ENCODE measurements at places on chromosomes 5 and 9.

- peaks cover 15% of the 10 kb centered on the region for H3K27me3 ChIP-seq
- H3K36me3 ChIP-seq, result no peaks in the 10 kb centered on the region
- H3K4me1 ChIP-seq, result peaks cover 5% of the 10 kb centered on the region
- H3K4me3 ChIP-seq, result peak overlapping the region; percentile 72
These were observed 880.9 kb upstream of the SEMA6A start for GRCh38 chr5:117455236-117456233.

GRCh38 chr9:116096046-116096445 is 57.5 kb upstream of the PAPPA start:
- no peak overlapping the region for H3K4me3 ChIP-seq
- H3K4me1 ChIP-seq, result no peaks in the 10 kb centered on the region
- no peak overlapping the region for H3K27ac ChIP-seq
- no peaks in the 10 kb centered on the region for H3K36me3 ChIP-seq
- no peak for DNase-seq

- peaks cover 65% of the 10 kb centered on the region for H3K4me1 ChIP-seq
- H3K27me3 ChIP-seq, result no peaks in the 10 kb centered on the region
- peak; percentile 14 for DNase-seq
- peak overlapping the region; percentile 97 for H3K27ac ChIP-seq
- H3K36me3 ChIP-seq, result peaks cover 5% of the 10 kb centered on the region
These were observed 44.8 kb downstream of the PARP8 start for GRCh38 chr5:50711280-50711679.

DNA sequence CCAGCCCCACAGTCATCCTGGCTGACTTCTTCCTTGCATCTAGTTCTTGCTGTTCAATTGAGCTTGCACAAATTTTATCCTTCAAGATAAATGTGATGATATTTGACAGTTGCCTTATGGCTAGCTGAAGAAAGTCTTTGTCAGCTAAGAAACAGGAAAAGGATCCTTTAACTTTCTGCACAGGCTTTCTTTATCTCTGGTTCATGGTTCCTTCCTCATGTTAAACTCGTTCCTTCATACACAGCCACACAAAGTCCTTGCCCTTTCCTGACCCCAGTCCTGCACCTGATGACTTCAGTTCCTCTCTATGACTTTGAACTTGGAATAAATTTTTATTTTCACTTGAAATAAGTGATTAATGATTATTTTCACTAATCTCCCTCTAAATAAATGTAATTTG is 132.5 kb upstream of the PRSS3 start:
- no peak overlapping the region for H3K4me3 ChIP-seq
- peaks cover 25% of the 10 kb centered on the region for H3K27me3 ChIP-seq
- H3K4me1 ChIP-seq, result no peaks in the 10 kb centered on the region
- no peak overlapping the region for H3K27ac ChIP-seq

- DNase-seq, result no peak
- no peaks in the 10 kb centered on the region for H3K27me3 ChIP-seq
- no peak overlapping the region for H3K4me3 ChIP-seq
- no peak overlapping the region for H3K27ac ChIP-seq
- H3K36me3 ChIP-seq, result no peaks in the 10 kb centered on the region
- peaks cover 7% of the 10 kb centered on the region for H3K4me1 ChIP-seq
These were observed 126.9 kb upstream of the ANKRD55 start for GRCh38 chr5:56359809-56360685.

DNA sequence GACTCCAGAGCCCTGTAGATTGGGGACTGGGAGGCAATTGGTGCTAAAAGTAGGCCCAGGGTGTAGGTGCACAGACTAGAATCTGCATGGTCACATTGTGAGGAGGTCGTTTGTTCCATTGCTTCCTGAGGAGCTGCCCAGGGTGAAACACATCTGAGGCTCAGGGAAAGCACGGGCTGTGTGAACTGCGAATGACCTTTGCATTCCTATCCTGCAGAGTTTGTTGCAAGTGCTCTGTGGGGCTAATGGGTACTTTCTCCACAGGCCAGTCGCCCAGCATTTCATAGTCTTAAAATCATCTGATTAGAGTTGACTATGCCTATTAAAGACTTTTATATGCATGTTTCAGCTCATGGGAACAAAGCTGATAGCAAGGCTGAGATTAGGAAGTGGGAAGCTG is 14.4 kb upstream of the SLC46A2 start:
- no peaks in the 10 kb centered on the region for H3K36me3 ChIP-seq
- H3K27me3 ChIP-seq, result peaks cover 46% of the 10 kb centered on the region
- DNase-seq, result no peak
- H3K27ac ChIP-seq, result no peak overlapping the region
- H3K4me1 ChIP-seq, result peaks cover 4% of the 10 kb centered on the region

DNA sequence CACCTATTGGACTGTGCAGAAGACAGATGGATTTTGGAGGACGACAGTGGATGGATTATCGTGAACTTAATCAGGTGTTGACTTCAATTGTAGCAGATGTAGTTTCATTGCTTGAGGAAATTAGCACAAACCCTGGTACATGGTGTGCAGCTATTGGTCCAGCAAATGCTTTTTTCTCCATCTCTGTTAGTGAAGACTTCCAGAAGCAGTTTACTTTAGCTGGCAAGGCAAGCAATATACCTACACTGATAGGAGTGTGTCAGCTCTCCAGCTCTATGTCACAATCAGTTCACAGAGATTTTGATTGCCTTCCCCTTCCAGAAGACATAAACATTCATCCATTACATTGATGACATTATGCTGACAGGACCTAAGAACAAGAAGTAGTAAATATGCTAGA is 35.7 kb upstream of the ROR2 start:
- no peak overlapping the region for H3K4me3 ChIP-seq
- H3K36me3 ChIP-seq, result no peaks in the 10 kb centered on the region
- no peak overlapping the region for H3K27ac ChIP-seq
- H3K27me3 ChIP-seq, result peaks cover 11% of the 10 kb centered on the region

DNA sequence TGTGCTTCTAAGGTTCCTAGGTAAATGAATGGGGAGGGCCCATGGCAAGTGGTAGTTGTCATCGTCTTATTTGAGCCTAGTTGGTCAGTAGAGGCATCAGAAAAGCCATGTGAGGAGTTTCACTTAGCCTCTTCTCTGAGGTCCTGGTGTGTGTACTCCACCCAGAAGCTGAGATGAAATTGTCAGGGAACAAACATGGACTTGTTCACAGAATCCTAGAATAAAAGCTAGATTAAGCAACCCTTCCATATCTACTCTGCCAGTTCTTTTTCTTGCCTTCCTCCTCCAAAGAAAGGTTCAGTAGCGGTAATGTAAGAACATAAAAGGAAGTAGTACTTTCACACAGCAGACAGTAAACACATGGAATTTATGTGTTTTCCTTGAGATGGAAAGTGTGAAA is 70.4 kb downstream of the ARHGAP26 start:
- no peaks in the 10 kb centered on the region for H3K27me3 ChIP-seq
- H3K27ac ChIP-seq, result no peak overlapping the region
- H3K4me1 ChIP-seq, result peaks cover 9% of the 10 kb centered on the region
- no peak overlapping the region for H3K4me3 ChIP-seq
- H3K36me3 ChIP-seq, result no peaks in the 10 kb centered on the region

- peaks cover 7% of the 10 kb centered on the region for H3K4me1 ChIP-seq
- H3K27me3 ChIP-seq, result peaks cover 5% of the 10 kb centered on the region
- no peak overlapping the region for H3K27ac ChIP-seq
- no peak for DNase-seq
- no peaks in the 10 kb centered on the region for H3K36me3 ChIP-seq
These were observed 23.4 kb downstream of the CETN3 start for GRCh38 chr5:90386099-90386710.

DNA sequence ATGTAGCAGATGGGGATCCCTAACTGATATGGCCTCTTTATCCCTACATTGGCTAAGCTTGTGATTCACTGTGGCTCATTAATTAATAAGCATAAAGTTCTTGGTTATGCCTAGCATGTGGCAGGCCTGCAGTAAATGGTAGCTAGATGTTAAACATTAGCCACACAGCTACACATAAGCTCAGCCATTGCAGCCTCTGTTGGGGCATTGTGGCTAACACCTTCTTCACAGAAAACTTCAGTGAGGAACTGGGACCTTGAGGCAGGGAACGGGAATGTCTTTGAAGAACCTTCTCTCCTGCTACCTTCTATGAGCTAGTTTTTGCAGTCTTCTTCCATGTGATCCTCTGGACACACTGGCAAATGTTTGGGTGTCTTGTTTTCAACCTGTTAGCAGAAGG is 338.2 kb downstream of the NTRK2 start:
- H3K4me1 ChIP-seq, result no peaks in the 10 kb centered on the region
- no peak for DNase-seq
- H3K36me3 ChIP-seq, result no peaks in the 10 kb centered on the region
- H3K4me3 ChIP-seq, result no peak overlapping the region
- H3K27ac ChIP-seq, result no peak overlapping the region

DNA sequence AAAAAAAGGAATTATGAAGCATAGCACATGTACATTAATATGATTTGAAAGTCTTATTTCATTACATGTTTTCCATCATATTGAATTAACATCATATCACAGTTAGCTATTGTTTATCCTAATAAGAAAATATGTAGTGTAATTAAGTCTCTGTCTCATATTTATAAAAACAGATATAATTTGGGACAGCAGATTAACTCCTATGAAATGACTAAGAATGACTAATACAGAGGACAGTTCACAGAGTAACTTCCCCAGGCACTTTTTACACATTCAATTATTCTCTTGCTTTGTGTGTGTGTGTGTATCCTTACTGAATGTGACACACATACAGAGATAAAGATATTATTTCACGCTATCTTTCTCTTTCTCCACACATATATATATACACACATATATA is 2400.9 kb upstream of the C9orf72 start:
- H3K27me3 ChIP-seq, result no peaks in the 10 kb centered on the region
- H3K4me1 ChIP-seq, result no peaks in the 10 kb centered on the region
- DNase-seq, result no peak
- H3K27ac ChIP-seq, result no peak overlapping the region

- no peak overlapping the region for H3K4me3 ChIP-seq
- H3K27ac ChIP-seq, result no peak overlapping the region
- H3K36me3 ChIP-seq, result no peaks in the 10 kb centered on the region
- no peak for DNase-seq
- peaks cover 7% of the 10 kb centered on the region for H3K4me1 ChIP-seq
- H3K27me3 ChIP-seq, result peaks cover 16% of the 10 kb centered on the region
These were observed 14.2 kb upstream of the CAST start for GRCh38 chr5:96648023-96648422.

DNA sequence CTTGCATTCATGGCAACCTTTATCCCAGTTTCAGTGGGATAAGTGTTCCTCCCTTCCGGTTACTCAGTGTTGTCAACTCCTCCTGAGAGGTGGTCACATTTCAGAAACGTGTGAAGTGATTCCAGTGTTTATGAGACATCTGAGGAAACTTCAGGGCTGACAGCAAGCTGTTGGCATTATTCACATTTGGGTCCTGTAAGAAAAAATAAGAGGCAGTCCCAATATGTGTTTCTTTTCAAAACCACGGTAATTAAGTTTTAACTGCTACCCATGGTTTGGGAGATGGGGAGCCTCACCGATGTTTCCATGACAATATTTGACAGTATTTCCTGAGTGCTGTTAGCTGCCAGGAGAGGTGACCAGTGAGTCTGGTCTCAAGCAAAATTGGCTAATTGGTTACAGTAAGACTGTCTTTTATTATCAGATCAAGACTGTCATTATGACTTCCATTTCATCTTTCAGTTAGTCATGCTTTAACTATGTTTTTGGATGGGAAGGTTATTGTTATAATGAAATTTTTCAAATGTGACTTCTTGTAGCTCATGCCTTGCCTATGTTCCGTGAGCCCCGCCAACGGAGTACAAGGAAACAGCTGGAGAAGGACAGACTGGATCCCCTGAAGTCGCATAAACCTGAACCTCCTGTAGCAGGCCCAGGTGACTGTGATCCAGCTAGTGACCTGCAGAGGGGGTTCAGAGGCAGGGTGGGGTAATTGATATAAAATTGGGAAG is 115.3 kb downstream of the GDNF start:
- no peak overlapping the region for H3K27ac ChIP-seq
- DNase-seq, result no peak
- H3K4me1 ChIP-seq, result peaks cover 23% of the 10 kb centered on the region
- no peak overlapping the region for H3K4me3 ChIP-seq
- peaks cover 16% of the 10 kb centered on the region for H3K36me3 ChIP-seq
- no peaks in the 10 kb centered on the region for H3K27me3 ChIP-seq

- no peaks in the 10 kb centered on the region for H3K27me3 ChIP-seq
- no peak for DNase-seq
- no peak overlapping the region for H3K4me3 ChIP-seq
- peaks cover 20% of the 10 kb centered on the region for H3K36me3 ChIP-seq
- peaks cover 4% of the 10 kb centered on the region for H3K4me1 ChIP-seq
These were observed 107.6 kb downstream of the PLPP1 start for GRCh38 chr5:55427157-55427556.

DNA sequence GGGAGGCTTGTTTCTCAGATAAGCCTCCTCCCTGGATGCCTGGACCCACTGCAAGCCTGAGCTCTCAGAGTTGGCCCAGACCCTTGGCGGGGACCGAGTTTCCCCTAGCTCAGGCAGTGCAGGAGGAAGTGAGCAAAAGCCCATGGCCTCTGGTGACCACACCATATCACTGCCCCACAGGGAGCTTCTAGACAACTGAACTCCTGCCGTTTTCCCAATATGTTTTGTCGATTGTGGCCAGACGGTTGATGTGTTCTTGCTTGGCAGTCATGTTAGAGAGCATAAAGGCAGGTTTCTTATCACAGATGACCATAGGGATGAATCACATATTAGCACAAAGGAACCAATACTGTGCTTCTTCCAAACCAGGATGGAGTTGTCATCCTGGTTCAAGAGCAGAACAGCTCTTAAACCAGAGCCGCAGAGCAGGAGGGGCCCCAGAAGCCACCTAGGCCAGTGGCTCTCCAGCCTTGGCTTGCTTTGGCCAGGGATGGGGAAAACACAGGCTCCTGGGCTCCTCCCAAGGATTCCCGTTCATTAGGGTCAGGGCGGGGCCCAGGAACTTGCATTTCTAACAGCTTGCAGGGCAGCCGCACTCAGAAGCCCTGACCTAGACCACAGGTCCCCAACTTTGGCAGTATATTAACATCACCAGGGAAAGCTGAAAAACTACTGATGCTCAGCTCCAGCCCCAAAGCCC is 113.1 kb upstream of the TBC1D2 start:
- peaks cover 11% of the 10 kb centered on the region for H3K27me3 ChIP-seq
- no peak overlapping the region for H3K4me3 ChIP-seq
- no peaks in the 10 kb centered on the region for H3K36me3 ChIP-seq
- no peak for DNase-seq

- H3K27me3 ChIP-seq, result peaks cover 49% of the 10 kb centered on the region
- H3K4me1 ChIP-seq, result no peaks in the 10 kb centered on the region
- H3K4me3 ChIP-seq, result no peak overlapping the region
These were observed 42.5 kb upstream of the SH3PXD2B start for GRCh38 chr5:172496671-172497371.

DNA sequence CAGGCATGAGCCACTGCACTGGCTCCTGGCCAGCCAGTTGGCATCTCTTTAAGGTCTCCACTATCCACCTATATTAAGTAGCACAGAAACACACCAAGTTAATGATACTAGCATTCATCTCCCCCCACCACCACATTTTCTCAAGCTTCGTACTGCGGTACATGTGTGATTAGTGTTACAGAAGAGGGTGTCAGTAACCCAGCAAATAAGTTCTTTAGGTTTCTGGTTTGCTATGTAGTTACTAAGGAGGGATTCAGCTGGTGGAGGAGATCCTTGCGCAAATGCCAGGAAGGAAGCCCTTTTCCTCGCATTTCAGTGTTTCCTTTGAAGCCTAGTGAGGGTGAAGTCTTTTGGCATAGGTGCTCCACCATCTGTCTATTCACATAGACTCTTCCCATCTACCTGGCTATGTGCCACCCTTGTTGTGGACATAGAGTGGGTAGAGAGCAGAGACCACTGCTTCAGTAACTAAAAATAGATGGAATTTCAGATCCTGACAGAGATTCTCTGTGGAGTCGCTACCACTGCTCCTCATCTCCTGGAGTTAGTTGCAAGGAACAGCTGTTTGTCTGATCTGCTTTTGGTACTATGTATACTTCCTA is 16.7 kb downstream of the UBE2D2 start:
- H3K27me3 ChIP-seq, result no peaks in the 10 kb centered on the region
- H3K27ac ChIP-seq, result peak overlapping the region; percentile 94
- H3K36me3 ChIP-seq, result no peaks in the 10 kb centered on the region
